ENCODE measurements at places on chromosomes 12 and 14.
A peak's percentile ranks its signal among the peaks of the same experiment; 100 is the strongest.

DNA sequence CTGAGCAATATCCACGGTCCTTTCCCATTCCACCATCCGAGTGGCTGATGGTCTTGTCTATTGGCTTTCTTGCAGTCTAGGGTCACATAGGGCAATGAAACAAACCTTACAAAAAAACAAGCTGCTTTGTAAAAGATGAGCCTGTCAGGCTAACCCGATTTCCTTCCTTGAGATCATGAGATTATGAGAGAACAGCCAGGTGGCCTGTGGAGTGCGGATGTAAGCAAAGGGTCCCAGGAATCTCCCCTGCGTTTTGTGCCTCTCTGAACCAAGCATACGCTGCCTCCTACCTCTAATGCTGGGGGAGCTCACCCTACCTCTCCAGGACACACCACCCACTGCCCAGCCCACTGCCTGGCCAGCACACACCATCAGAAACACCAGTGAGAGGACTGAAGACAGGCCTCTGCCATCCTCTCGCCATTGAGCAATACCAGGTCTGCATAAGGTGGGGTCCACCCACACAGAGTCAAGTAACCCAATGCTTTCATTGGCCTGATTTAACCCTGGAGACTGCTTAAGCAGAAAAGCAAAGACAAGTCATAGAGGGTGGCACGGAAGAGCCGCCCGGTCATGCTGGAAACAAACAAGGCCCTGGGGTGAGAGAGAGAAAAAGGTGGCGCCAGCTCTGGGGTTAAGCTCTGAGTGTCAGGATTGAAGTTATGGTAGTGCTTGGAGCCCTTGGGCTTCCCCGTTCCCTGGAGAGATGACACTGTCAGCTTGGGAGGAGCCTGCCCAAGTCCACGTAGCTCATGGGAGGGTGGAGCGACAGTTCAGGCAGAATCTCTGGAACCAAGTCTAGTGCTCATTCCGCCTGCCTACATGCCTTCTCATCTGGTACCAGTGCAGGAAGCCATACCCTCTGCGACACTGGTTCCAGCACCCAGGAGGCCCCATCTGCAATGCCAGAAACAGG lies 46.6 kb downstream of the CALM1 start:
- no peak for DNase-seq

DNA sequence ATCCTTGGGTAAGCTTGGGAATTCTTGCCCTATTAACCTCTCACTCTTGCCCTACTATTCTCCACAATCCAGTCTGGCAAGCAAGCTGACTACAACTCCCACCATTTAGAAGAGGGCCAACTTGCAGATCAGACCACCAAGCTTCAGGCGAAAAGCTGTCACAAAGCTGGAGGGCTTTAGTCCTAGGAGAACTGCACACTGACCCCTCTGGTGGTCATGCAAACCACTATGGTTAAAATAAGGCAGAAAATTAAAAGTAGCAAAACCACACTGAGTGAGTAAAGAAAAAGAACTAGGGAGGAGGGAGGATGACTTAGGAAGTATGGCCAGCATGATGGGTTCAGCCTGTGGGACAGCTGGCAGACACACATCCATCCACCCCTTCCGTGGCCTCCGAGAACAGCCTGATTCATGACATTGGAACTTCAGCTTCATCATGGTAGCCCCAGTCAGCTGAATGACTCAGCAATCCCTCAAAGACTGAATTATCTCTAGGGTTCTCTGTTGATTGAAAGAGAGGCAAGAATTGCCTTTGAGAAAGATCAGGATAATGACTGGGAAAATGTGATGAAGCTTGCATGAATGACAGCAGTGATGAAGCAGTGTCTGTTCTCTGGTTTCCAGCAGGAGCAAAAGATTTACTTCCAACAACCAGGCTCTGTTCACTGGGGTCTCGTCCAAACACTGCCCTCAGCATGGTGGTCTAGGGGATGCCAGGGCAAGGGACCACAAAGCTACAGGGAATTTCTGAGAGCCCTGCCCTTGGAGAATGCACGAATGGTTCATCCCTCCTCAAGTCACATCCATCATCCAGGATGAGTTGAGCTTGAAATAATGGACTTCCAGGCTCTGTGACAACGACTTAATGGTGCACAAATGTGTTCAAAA lies 24.4 kb downstream of the PITPNM2 start:
- no peak for DNase-seq

- no peak for DNase-seq
Observed at GRCh38 chr14:51811706-51812105, 48.7 kb upstream of the GNG2 start.

GRCh38 chr12:67019070-67019469 lies 250.1 kb upstream of the CAND1 start:
- no peak for DNase-seq

GRCh38 chr14:99231850-99232713 lies 39.9 kb downstream of the BCL11B start:
- no peak for DNase-seq

DNA sequence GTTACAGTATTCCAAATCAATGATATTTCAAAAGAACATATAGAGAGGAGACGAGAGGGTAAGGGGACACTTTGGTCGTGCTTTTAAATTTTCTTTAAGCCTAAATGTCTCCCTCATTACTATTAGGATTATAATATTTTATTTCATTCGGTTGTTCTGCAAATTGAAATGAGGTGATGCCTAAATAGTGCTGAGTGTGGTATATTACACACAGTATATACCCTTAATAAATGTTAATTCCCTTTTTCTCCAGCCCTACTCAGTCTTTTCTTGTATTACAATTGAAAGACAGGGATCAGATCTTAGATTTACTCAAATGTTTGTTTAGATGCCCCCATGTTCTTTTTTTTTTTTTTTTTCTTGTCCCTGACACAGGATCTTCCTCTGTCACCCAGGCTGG lies 7.7 kb downstream of the SNAPC1 start:
- no peak for DNase-seq

DNA sequence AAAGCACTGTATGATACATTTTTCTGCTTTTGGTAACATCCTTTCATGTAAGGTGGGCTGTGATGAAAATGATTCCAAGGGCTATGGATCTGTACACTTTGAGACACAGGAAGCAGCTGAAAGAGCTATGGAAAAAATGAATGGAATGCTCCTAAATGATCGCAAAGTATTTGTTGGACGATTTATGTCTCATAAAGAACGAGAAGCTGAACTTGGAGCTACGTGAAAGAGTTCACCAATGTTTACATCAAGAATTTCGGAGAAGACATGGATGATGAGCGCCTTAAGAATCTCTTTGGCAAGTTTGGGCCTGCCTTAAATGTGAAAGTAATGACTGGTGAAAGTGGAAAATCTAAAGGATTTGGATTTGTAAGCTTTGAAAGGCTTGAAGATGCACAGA lies 22.1 kb upstream of the SRGAP1 start:
- no peak for DNase-seq

GRCh38 chr14:83071888-83072501 lies 1538.3 kb upstream of the SEL1L start:
- no peak for DNase-seq

DNA sequence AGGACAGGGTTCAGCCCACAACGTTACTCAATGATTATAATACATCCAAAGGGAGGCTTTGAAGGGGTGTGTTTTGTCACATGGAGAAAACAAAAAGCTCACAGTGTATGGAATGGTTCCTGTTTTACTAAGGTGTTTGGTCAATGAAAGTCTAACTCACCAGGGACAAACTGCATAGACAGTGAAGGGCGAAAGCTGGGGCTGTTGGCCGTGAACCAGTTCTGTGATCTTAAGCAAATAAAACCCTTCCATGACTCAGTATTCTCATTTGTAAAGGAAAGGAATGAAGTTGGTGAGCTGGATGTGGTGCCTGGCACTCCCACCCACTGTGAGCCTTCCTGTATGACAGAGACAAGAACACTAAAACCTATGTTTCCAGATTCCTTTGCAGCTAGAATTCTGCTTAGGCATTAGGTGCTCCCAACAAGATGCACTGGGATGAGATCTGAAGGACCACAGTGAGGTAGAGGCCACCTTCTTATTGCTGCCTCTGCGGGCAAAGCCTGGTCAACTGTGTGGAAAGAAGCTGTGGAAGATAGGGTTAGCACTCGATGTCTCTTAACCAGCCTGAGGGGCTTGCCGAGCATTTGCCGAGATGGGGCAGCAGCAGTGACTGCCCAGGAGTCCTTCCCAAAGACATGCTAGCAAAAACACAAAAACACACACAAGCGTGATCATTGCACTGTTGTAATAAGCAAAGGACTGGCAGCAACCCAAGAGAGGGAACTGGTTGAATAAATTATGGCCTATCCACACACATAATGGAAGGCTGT lies 48.5 kb downstream of the VCPKMT start:
- no peak for DNase-seq

DNA sequence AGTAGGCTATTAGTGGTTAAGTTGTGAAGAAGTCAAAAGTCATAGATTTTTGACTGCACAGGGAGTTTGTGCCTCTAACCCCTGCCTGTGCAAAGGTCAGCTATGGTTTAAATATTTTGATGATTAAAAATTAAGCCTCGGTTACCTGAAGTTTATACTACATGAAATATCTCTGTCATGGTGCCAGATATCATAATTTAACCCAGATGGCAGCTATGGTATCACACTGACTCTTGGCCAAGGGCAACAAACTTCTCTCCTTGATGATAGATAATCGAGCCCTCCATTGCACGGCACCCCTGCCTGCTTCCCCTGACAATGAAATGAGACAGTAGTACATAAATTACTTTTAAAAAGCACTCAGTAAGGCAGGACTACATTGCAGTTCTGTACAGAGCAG lies 80.8 kb downstream of the SLC35F4 start:
- no peak for DNase-seq

DNA sequence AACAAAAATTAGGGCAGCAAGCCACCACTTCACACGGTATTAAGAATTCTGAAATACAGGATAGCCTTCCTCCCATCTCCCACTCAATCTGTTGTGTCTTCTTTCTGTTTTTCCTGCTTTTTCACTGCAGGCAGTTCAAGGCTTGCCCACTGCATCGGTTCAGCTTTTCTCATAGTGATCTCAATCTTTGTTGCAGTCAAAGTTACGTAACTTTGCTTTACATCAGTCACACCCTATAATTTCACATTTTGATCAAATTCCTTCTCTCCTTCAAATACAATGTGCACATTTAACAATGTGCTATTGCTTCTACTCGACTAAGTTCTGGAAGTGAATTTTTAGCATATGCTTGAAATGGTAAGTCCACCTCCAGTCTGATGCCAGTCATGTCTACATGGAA lies 217.6 kb downstream of the EFCAB11 start:
- no peak for DNase-seq

GRCh38 chr12:113239811-113240331 lies 18.6 kb downstream of the TPCN1 start:
- DNase-seq, result no peak

DNA sequence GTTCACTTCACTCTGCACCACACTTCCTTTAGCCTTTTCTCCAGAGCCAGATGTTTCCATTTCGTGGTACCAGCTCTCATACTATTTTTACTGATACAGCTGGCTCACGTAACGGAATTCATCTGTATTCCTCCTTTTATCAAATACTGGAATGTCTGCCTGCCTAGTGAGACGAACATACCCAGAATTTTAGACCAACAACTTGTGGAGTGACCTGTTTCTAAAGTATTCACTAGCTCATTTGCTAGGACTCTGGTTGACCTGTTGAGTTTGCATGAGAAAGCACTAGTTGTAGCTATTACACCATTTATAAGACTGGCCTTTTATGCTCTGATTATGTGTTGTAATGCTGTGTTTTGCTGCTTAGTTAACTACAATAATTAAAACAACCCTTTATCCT lies 22.6 kb downstream of the KCNA5 start:
- DNase-seq, result no peak

- no peak for DNase-seq
Observed at GRCh38 chr12:123063535-123063934, 83.1 kb downstream of the ARL6IP4 start.

- no peak for DNase-seq
Observed at GRCh38 chr12:92619730-92620684, 82.8 kb upstream of the PLEKHG7 start.

DNA sequence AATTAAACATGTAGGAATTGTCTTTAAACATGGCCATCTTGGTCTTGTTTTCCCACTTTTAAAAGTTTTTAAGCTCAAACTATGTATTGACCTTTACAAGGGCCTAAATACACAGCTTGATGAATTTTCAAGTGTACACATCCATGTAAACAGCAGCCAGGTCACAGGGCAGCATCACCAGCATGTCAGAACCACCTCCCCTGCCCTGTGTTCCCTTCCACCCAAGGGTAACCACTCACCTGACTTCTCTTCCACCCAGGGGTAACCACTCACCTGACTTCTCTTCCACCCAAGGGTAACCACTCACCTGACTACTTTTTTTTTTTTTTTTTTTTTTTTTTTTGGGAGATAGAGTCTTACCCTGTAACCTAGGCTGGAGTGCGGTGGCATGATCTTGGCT lies 4.6 kb downstream of the FBXW8 start:
- DNase-seq, result no peak

- DNase-seq, result no peak
Observed at GRCh38 chr12:118033323-118033722, 16.8 kb downstream of the RFC5 start.

DNA sequence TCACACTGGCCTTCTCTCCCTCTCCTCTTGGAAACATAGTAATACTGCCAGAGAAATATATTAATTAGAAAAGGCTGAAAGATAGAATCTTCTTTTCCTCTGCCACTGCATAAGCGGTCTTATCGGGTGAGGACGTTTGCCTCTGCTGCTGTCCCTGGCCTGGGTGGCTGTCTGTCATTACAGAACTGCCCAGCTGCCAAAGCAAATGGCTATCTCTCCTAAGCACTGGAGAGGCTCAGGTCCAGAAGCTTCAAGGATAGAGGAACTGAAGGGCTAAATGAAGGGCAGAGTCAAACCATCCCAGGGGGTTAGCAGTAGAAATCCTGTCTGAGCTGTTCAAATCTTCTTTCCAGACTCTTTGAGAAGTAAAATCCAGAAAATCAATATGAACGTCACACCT lies 198.6 kb upstream of the CAND1 start:
- no peak for DNase-seq

DNA sequence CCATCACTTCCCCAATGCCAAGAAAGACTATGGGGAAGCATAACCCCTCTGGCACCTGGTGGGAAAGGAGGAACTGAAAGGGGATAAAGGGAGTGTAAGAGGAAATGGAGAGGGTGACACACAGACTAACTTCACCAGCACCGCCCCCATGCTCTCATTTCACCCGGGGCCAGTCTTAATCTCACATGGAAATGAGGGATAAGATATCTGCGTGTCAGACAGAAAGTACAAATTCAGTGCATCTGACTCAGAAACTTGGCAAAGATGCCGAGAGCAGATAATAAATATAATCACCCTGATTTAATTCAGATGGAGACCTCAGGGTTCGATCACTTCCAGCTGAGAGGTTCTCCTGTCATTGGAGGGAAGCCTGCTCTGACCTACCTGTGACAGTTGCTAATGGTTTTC lies 191.6 kb downstream of the DUSP6 start:
- DNase-seq, result peak; percentile 9

DNA sequence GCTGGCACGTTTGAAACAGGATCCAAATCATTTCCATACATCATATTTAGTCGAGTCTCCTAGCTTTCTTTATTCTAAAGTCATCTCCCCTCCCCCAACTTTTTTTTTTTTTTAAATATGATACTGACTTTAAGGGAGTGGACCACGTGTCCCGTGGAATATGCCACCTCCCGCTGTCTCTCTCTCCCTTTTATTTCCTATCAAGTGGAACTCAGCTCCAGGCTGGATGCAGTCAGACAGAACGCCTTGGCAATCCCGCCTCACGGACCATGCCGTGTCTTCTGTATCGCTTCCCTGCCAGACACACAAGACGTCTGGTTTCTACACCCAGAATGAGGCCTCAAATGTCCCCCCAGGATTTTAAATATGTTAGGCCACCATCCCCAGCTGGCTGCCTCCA lies 21.2 kb downstream of the BCL7A start:
- no peak for DNase-seq

GRCh38 chr14:74245292-74245691 lies 6.0 kb downstream of the VSX2 start:
- no peak for DNase-seq

- DNase-seq, result no peak
Observed at GRCh38 chr12:107649661-107650061, 35.9 kb upstream of the PWP1 start.

All from activated CD4-positive, alpha-beta T cell treated with anti-CD3 and anti-CD28 coated beads for 4 hours (primary cell).